ENCODE measurements at places on chromosomes 5 and 9.

- DNase-seq = no peak
Measured at GRCh38 chr9:107872457-107873192, 383.1 kb upstream of the KLF4 start.

- peak; percentile 42 for DNase-seq
Measured at GRCh38 chr5:96381526-96381925, 51.5 kb downstream of the PCSK1 start.

- DNase-seq = no peak
Measured at GRCh38 chr9:116452634-116453033, 234.5 kb upstream of the TRIM32 start.

GRCh38 chr9:133347515-133347984 is 381 bp downstream of the MED22 start:
- no peak for DNase-seq

GRCh38 chr5:65796269-65796668 is 74.3 kb downstream of the NLN start:
- DNase-seq = no peak

DNA sequence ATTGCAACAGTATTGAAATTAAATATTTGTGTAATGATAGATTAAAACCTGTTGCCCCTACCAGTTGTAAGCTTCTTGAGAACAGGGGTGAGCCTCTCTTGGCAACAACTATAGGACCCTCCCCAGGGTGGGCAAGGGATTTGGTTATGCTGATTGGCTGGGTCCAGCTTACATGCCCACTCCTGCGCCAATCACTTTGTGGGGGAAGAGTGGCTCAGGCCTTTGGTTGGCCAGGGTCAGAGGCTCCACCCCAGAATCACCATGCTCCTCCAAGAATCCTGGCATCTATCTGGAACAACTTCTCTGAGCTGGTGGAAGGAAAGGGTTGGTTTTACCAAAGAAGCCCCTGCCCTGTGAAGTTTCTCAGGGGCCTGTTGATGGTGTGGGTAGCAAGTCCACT is 8.6 kb upstream of the PITX1 start:
- DNase-seq = no peak

DNA sequence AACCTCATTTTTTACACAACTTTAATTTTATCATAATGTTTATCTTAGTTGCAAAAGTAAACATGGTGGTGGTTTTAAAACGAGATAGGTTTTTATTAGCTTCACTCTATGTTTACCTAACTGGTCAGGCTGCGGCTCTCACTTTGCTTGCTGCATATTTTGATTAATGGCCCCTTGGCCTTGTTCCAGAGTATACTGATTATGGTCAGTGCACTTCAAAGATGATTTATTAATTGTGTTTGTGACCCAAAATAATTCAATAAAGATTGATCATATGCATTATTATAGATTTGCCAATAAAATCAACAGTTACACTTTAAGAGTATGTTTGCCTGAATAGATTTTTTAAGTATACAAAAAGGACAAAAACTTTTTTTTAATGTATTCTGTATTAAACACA is 188.0 kb downstream of the XRCC4 start:
- DNase-seq = peak; percentile 47

DNA sequence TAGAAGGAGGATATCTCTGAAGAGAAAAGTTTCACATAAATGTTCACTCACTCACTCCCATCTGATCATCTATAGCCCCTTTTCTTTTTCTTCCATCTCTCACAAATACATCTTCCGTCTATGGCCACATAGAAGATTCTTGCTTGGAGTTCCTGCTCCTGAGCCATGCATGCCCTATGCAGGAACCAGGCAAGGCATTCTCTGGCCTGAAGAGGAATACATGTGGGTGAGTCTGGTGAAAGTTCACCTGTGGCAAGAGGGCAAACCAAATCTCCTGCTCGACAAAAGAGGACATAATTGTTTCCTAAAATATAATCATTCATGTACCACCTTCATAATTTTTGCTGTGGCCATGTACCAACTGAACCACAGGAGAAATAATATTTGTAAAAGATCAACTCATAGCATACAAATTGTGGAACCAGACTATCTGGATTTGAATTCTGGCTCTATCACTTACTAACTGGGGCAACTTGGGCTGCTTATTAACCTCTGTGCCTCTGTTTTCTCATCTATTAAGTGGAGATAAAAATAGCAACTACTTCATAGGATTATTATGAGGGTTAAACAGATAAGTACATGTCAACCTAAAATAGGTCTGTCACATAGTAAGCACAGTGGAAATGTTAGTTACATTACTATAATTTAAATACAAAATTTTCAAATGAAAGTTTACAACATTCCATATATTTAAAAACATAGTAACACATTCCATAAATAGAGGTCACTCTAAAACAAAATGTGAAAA is 121.2 kb upstream of the NFIB start:
- no peak for DNase-seq

- DNase-seq = no peak
Measured at GRCh38 chr9:113585085-113585442, 121.5 kb downstream of the RGS3 start.

- no peak for DNase-seq
Measured at GRCh38 chr9:16653491-16654399, 216.7 kb downstream of the BNC2 start.

DNA sequence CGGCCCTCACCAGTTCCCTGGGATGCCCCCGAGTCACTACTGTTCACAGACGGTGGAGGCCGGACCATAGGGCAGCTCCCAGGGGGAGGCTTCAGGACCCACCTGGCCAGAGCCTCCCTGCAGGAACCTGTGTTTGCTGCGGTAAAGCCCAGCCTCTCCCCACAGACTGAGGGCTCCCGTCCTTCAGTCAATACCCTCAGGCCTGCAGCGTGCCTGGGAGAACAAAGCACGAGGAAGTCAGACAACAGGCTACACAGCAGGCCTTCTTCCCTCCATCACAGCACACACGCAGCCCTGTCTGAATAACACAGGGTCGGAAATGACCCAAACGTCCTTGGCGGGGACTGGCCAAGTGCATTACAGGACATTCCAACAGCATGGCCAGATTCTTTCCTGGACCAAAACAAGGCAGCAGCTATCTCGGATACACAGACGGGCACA is 34.4 kb downstream of the COL23A1 start:
- no peak for DNase-seq

DNA sequence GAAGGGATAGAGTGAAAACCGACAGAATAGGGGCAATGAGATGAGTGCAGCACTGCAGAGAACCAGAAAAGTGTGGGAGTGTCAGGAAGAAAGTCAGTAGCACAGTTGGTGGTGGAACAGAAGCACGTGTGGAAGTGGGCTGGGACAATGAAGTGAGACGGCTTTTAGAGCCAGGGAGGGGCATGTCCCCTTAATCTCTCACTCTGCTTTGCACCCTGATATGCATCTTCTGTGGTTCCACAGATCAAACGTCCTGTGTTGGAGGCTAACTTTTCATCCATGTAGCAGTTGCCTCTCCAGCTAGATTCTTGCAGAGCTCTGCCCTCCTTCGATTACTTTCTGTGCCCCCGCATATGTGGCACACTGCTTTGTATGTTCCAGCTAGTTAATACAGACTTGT is 163.6 kb downstream of the DOCK8 start:
- no peak for DNase-seq

Measured in NCI-H2029 treated with DMSO at 0.1 percent for 48 hours (cell line).